Effector memory CD8-positive, alpha-beta T cell (primary cell): ENCODE measurements at places on chromosomes 6 and 20.

DNA sequence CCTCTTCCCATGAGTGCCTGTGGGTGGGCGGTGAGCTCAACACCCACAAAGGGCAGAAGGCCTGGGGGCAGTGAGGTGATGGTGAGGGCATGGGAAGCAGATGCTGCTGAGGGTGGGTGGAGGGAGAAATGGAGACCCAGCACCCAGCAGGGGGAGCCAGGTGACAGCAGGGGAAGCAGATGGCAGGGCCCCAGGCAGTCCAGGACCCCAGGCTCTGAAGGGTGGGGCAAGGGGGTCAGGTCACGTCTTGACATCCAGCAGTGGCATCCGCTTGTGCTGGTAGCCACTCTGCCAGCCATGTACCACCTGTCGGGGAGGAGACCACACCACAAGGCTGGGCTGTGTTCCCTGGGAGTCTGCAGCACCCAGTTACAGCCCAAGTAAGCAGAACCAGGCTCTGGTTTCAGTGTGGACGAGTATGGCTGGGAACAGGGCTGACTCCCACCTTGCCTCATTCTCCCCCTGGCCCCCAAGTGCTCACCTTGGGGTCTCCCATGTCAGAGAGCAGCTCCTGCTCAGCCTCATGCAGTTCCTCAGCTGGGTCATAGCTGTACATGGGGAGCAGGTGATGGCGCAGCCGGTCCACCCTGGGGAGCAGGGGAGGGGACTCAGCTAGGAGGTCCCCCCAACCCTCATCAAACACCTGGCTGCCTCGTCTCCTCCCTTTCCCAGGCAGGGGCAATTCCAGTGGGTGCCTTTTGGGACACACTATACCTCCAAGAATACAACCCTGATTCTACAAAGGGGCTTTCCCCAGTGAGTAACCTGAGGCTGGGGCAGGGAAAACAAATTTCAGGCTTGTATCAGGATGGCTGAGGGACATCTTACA is 2.0 kb downstream of the SMIM29 start:
- DNase-seq = no peak

GRCh38 chr20:1389703-1390580 is 2.9 kb downstream of the FKBP1A start:
- DNase-seq = no peak

- no peak for DNase-seq
Measured at GRCh38 chr6:105600336-105601260, 197.7 kb upstream of the PREP start.

DNA sequence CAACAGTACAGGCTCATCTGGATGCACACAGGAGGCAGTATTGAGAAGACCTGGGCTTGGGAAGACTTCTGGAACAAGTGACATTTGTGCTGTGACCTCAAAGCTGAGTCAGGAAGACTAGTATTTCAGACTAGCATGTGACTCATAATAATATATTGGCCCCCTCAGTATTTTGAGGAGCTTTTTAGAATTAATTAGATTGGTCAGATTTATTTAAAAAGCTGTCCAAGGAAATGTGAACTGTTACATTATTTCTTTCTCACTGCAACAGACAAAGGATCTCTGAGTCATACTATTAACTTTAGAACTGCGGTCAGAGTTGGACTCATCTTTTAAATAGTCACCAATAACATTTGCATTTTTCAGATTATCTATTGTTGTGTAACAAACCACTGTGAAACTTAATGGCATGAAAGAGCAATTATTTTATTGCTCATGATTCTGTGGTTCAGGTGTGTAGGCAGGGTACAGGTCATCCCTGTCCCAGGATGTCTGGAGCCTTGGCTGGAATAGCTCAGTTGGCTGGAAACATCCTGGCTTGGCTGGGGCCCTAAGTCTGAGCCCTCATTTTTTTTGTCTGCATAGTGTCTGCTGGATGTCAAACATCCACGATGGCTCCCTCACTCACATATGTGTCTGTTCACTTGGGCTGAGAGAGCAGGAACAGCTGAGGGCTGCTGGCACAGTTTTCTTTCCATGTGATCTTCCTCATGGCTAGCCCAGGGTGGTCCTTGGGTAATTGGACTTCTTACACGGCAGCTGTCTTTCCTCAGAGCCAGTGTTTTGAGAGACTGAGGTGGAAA is 46.9 kb downstream of the MAP3K4 start:
- no peak for DNase-seq

- no peak for DNase-seq
Measured at GRCh38 chr20:53354314-53354713, 239.3 kb downstream of the ZNF217 start.

- DNase-seq = no peak
Measured at GRCh38 chr6:30691208-30691847, 544 bp upstream of the NRM start.

GRCh38 chr6:105192707-105193465 is 13.1 kb upstream of the POPDC3 start:
- no peak for DNase-seq

- DNase-seq = no peak
Measured at GRCh38 chr20:38001981-38002380, 31.3 kb downstream of the TTI1 start.

GRCh38 chr20:20831794-20832193 is 119.3 kb upstream of the RALGAPA2 start:
- no peak for DNase-seq

- no peak for DNase-seq
Measured at GRCh38 chr20:50242863-50243609, 52.4 kb downstream of the CEBPB start.

GRCh38 chr20:11891077-11891775 is 26.5 kb upstream of the BTBD3 start:
- DNase-seq = no peak

- DNase-seq = no peak
Measured at GRCh38 chr6:15989397-15989796, 139.5 kb upstream of the MYLIP start.

DNA sequence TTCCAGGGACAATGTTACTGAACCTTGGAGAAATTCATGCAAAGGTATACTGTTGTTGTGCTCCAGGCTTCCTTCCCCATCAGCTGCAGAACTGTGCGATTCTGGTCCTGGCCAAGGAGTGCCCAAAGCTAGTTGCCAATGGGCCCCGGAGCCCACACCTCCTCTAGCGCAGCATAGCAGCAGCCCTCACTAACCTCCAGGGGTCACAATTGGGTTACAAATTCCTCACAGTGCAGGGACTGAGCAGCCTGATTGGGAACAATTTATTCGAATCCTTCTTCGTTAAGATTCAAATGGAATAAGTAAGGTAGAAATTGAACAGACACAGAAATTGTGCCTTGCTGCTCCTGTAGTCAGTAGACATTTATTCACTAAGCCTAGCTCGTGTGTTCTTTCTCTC is 284.9 kb downstream of the PRKN start:
- DNase-seq = no peak

- DNase-seq = no peak
Measured at GRCh38 chr6:16764188-16764950, 3.1 kb upstream of the ATXN1 start.

DNA sequence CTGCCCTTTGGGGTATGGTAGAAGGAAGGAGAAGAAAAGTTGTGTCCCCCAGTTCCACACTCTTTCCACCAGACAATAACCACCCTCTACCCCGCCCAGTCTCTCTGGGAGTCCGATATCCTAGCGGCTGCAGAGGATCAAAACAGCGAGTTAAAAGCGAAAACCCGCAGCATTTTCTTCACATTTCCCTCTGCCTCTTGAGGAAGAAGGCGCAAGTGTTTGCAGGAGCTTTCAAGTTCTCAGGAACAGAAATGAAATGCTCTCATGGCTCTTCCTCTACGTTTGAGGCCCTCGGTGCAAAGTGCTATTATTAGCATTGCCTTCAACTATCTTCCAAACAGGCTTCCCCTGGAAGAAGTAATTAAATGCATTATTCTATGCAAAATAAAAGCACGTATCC is 52.2 kb upstream of the CCDC167 start:
- no peak for DNase-seq

DNA sequence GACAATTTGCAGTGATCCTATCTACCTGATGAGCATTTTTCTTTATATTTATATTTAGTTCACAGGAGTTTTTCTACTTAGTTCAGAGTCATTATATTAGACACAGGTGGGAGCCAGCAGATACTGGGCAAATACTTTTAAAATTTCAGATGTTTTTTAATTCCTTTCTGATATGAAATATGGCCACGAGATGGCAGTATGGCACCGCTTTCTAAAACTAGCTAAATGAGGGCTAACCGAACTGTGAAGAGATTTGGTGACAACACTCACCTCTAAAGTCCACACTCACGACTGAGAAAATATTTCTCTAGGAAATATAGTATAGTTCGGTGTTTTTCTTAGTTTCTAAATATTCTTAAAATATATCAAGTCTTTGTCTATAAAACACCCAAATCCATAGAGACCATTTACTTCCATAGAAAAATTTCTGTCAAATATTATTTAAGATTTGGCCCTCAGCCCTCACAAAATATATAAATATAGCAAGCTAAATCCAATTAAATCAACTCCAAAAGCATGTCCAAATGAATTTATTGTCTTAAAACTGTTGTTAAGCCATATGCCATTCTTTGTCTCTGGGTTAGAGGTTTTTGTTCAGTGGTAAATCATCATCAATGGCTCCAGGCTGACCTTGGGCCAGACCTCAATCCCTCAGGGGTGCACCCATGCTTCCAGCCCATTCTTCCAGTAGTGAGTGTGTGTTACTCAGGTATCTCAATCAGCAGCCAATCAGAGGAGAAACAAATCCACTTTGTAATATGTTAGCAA is 63.6 kb downstream of the HUS1B start:
- DNase-seq = peak; percentile 69

- no peak for DNase-seq
Measured at GRCh38 chr6:100228437-100228833, 234.4 kb upstream of the MCHR2 start.

DNA sequence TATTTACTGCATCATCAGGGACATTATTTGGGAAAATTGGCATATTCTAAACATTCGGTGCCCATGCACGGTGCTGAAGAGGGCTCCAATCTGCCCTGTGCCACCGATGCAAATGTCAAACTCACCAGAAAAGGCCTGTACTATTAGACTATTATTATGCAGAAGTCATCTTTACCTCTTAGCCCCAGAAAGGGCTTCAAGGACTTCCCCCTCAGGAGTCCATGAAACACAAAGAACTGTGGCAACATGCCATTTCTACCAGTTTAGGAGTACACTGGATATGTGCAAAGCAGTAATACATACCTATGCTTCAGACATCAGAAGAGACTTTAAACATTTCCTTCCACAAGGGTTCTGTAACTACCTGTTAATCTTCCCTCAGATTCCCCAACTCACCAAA is 8.6 kb downstream of the DIDO1 start:
- DNase-seq = no peak

DNA sequence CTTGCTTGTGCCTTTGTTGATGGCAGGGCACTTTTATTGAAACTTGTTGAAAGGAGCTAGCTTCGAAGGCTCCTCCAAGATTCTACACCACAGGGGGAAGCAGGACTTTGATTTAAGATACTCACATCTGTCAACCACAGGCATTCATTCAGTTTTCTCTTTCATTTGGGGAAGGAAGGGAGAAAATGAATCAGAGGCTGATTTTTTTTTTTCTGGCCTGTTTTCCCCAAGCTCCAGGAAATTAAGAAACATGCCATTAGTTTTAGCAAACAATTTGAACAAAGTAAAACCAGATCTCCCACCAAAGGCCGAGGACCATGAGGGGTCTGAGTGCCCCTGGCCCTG is 8.7 kb upstream of the APCDD1L start:
- no peak for DNase-seq
